Stimulated activated CD8-positive, alpha-beta memory T cell treated with anti-CD3 and anti-CD28 coated beads, Interleukin-15, amount 100 ng/mL, for 4 hours (primary cell): ENCODE measurements at places on chromosomes 16 and 17.

- no peak for DNase-seq
Observed at GRCh38 chr16:81384006-81384405, 60.6 kb upstream of the CMIP start.

DNA sequence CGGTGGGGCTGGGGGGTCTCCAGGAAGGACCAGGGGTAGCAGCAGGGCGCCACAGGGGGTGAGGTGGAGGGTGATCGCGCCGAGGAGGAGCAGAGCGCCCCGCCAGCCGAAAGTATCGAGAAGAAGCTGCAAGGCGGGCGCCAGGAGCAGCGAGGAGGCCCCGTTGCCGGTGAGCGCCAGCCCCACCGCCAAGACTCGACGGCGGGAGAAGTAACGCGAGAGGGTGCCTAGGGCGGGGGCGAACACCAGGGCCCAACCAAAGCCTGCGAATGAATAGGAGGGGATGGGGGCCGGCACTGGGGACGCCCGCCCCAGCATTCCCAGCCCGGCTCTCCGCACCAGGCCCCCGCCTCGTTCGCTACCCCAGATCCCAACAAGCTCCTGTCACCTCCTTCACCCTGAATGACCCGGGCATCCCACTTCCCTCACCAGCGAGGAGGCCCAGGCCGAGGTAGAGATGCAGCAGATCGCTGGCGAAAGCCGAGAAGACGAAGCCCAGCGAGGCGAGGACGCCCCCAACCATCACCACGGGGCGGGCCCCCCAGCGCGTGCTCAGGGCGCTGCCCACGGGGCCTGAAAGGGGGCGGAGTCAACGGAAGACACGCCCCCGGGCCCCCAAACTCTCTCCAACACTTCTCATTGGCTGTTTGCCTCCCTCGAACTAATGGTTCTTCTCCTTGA, 1.3 kb downstream of the SLC16A11 start:
- DNase-seq: no peak

DNA sequence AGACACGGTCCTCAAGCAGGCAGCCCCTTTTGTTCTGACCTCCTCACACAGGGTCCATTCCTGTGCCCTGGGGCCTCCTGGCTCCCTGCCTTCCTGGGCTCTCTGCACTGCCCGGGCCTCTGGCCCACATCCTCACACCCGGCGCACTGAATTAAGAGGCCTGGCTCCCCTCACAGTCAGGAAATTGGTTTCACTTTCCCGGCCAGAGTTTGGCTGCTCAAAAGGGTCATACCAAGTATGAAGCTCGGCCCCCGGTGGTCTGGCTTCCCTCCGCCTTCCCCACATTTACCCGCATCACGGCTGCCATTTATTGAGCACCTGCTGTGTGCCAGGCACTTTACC, 220.0 kb downstream of the NTN1 start:
- DNase-seq: no peak

DNA sequence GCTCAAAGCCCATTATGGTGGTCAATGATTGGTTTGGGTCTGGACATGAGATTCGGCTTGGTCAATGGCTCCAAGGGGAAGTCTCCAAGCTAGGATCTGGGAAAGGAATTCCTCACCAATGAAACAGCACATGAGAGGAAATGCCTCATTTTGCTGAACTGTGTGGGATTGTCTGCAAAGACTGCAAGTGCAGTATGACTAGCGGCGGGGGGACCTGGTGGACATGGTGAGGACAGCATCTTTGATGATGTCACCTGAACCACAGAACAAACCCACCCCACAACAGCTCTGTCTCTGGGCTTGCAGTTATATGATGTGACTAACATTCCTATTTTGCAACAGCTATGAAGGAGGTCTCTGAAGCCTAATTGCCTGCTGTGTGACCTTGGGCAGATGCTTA, 50.6 kb upstream of the NKD1 start:
- no peak for DNase-seq
